NCI-H1930 (cell line): ENCODE measurements at places on chromosomes 6 and 20.

- no peak for DNase-seq
These were observed 458.7 kb downstream of the BMP2 start for GRCh38 chr20:7226156-7226555.

- no peak for DNase-seq
These were observed 151.1 kb downstream of the TRIM27 start for GRCh38 chr6:28772480-28773381.

- no peak for DNase-seq
These were observed 1.6 kb downstream of the HSPA1L start for GRCh38 chr6:31813465-31813849.

DNA sequence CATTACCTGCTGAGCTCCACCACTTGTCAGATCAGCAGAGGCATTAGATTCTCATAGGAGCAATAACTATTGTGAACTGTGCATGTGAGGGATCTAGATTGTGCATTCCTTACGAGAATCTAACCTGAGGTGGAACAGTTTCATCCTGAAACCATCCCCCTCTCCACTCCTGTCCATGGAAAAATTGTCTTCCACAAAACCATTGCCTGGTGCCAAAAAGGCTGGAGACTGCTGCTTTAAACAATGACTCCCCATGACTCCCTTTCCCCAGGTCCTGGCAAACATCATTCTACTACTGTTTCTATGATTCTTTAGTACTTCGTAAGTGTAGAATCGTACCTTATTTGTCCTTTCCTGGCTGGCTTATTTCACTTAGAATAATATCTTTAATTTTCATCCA, 9.7 kb upstream of the DYNLRB1 start:
- no peak for DNase-seq

DNA sequence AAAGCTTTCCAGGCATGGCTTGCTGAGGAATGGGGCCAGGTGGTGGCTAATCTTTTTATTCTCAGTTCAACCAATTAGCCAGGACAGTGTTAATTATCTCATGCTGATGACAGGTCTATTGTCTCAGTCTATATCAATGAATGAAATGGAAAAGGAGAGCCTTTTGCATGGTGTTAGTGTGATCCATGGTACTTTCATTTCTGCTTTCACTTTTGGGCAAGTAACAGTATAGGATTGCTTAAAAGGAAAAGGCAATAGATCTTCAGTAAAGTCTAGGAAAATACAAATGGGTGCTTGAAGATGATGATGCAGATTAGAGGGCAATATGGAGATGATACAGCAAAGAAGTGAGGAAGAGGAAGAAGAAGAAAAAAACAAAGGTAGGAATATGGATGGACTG, 430.3 kb downstream of the TFAP2A start:
- DNase-seq, result no peak

GRCh38 chr20:40741507-40742106, 52.6 kb upstream of the MAFB start:
- no peak for DNase-seq

GRCh38 chr20:16955462-16955861, 207.3 kb downstream of the OTOR start:
- DNase-seq, result no peak

GRCh38 chr20:59775687-59776055, 157.8 kb downstream of the SYCP2 start:
- DNase-seq, result no peak

- no peak for DNase-seq
These were observed 376.0 kb downstream of the SYNE1 start for GRCh38 chr6:152261179-152261578.

DNA sequence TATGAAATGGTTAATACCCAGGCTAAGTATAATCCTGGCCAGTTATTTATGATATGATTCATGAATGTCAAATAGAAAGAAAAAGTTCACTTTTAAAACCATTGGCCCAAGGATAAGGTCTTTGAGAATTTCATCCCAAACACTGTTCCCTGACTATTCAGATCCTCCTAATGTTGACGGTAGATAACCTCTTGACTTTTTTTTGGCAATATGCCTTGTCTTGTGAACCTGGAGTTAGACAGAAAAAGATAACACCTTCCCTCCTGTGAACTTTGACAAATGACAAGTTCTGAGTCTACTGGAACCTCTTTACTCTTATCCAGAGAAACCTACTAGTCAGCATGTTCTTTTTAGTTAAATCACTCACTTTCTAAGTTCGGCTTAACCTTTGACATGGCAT, 166.8 kb upstream of the PREP start:
- DNase-seq, result no peak

DNA sequence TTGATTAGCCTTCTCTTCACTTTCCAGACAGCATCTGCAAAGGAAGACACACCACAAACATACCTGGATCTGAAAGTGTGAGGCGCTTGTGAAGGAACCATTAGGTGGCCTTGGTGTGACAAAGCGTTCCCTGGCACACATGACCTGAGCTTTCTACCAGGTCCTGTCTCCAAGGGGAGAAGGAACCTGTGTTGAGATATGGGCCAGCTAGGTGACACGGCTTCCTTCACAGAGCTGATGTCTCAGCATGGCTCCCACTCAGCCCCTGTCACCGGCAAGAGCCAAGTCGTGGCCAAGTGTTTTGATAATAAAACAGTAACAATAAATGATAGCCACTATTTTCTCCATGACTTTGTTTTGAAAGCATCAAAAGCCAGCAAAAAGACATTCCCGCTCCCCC, 20.3 kb upstream of the TAGAP start:
- DNase-seq, result no peak

- no peak for DNase-seq
These were observed 17.6 kb downstream of the GHRH start for GRCh38 chr20:37243937-37244571.

- no peak for DNase-seq
These were observed 432.8 kb downstream of the GJA1 start for GRCh38 chr6:121868206-121868605.

DNA sequence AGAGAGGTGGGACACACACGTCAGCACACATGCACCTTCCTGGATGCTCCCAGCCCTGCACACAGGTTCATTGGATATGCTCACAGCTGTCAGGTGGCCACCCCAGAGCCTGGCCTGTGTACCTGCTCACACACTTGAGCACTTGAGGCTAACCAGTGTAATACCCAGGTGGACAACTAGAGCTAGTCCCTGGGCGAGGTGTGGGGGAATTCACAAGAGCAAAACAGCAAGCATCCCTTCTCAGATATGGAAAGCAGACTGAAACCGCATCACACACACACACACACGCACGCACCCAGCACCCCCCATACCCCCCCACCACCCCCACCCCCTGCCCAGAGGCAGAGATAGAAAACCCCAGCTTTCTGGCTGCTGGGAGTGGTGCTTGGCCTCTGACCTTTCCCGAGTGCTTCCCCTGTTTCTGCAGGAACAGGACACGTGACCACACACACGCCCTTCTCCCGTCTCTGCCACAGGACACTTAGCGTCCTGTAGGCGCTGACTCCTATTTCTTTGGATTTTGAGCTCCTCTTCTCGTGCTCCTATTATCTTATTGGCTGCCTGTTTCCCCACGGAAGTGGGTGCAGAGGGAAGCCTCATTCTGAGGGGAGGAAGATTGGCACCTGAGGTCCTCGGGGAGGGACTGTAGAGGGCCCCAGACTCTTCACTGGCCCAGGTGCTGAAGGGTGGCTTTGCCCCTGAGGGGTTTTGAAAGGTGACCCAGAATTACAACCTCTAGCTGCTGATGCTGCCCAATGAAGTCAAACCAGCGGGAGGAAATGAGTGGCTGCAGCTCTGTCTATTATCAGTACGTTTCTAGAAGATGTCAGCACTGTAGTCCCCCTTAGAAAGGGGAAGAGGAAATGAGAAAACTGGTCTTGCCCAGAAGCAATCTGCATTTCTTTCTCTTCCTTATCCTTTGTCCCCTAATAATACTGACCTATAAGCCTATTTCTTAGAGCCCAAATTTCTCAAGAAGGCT, 65.8 kb downstream of the SYTL3 start:
- DNase-seq, result no peak

DNA sequence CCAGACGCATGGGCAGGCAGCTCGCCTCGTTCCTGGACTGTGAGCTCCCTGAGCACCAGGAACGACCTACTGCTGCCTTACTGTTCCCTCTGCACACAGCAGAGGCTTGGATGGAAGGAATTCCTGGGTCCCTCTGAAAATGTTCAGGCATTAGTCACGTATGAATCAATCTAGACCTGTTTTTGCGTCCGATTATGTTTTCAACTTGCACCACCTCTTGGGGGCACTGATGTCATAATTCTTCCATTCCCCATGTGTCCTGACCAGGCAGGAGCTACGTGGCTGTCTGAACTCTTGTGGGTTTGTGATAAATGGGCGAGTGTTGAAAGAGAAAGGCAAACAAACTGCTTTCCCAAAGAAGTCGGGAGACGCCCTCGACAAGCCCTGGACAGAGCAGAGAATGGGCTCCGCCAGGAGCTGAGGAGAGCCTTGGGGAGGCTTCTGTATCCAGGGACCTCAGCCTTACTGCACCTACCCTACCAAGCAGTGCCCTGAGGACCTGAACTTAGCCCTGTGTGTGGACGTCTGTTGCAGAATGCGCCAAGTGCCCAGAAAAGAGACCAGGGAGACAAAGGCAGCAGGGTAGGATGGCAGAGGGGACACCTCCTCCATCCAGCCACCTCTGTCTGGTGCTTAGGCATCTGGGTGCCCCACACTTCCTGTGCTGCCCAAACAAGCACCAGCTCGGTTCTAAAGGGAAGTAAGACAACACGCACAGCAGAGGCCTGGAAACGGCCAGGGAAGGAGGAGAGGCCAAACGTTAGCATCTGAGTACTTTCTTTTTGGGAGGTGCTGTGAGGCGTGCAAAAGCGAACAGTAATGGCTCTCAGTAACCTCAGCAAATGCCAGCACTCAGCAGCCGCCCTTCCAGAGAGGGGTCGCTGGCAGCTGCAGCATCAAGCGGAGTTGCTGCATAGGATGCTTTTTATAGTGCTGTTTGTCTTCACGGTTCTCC, 124.2 kb downstream of the LY86 start:
- DNase-seq, result no peak
